ENCODE measurements at places on chromosomes 12 and 14.

- no peak for DNase-seq
Measured at GRCh38 chr12:10853776-10854175, 4.5 kb upstream of the PRR4 start.

DNA sequence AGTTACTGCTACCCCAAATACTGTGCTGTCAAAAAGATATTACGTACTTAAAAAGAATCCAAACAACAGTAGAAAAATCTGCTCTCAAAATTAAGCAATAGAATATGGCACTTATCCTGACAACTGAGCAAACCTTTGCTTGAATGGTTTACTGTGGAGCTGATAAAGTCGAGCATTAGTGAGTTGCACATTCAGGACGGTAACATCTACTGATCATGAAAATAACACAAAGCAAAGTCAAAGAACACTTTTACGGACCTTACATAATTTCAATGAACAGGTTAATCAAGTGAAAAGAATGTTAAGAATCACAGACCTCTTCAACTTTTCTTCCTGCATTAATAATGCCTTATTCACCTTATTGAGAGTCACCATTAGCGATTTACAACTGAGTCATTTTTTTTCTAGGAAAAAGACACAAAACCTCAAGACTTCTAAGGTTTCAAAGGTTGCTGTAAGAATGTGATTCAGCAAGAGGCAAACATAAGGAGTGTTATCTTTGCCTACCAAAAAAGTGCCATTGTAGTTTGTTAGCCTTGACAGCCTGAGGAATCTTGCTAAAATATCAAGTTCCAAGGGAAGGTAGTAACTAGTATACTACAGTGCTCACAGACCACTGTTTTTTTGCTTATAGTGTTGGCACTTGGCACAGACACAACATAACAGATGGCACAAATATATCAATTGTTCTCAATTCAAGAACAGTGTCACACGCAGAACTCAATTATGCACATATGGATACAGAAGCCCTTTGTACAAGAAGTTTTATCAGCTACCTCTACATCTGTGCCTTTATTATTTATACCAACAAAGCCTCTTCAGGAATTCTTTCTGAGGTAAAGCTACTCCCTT is 334.2 kb upstream of the RPL10L start:
- DNase-seq = no peak

- DNase-seq = no peak
Measured at GRCh38 chr12:2776129-2776806, 18.5 kb upstream of the FKBP4 start.

DNA sequence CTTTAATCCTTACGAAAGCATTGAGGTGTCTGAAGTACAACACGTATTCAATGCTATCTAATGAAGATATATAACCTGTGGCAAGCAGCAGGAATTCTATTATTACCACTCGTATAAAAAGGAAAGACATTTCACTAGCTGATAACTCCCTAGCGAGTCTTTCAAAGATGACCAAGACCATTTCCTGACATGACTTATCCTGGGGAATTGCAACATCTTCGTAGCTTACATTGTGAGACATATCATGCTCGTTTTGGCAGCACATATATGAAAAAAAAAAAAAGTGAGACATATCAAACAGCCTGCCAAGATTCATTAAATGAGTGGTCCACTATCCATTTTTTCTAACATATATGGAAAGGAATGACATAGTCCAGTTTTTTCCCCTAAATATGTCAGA is 337.0 kb downstream of the FSCB start:
- no peak for DNase-seq

GRCh38 chr12:56682323-56682722 is 5.8 kb downstream of the PTGES3 start:
- no peak for DNase-seq
